ENCODE measurements at places on chromosomes 7 and 10.

DNA sequence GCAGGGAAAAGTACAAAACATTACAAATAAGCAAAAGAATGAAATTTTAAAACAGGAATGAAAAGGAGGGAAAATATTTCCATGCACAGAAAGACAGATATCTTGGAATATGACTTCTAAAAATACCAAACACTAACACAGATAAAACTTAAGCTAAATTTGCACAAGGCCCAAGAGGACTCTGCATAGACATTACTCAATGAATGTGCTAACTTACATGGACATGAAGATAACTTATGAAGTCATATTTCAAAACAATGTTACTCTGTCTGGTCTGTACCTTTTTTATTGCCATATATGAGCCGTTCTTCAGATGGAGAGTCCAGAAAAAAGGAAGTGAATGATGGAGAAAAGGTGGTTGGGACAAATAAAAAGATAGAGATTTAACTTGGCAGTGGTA is 15.0 kb upstream of the MSS51 start:
- DNase-seq, result no peak

- DNase-seq, result no peak
Measured at GRCh38 chr10:109727436-109727835, 195.9 kb downstream of the XPNPEP1 start.

DNA sequence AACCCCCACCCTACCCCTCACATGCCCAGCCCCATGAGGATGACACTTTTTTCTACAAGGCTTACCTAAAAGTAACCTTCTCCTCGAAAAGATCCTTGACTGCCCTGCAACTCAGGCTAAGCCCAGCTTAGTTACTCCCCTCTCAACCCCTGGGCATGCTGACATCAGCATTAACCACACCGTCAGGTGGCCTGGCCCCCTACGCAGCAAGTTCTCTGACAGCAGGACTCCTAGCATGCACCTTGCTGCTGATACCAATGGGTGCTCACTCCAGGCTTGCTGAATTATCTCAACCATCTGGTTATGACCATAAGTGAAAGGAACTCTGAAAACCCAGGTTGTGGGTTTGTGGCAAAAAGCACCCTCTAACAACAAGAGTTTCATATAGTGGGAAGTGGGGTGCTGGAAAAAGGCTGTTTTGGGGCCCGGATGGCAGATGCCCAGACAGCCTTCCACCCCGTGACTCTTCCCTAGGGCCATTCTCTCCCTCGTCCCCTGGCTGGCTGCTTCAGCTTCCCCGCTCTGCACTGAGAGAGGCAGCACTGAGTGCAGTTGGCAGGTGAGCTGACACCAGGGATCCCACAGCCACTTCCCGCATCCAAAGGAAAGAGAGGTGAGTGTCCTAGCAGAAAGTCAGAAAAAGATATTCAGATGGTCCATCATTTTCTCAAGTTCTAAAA is 518.9 kb downstream of the KCNMA1 start:
- no peak for DNase-seq

- no peak for DNase-seq
Measured at GRCh38 chr7:66952343-66953043, 31.5 kb downstream of the TMEM248 start.

Measured in cortex of kidney (tissue), 1 donor.